ENCODE measurements at places on chromosomes 12 and 14.

GRCh38 chr14:71474301-71475265 is 457.6 kb upstream of the RGS6 start:
- DNase-seq = no peak

DNA sequence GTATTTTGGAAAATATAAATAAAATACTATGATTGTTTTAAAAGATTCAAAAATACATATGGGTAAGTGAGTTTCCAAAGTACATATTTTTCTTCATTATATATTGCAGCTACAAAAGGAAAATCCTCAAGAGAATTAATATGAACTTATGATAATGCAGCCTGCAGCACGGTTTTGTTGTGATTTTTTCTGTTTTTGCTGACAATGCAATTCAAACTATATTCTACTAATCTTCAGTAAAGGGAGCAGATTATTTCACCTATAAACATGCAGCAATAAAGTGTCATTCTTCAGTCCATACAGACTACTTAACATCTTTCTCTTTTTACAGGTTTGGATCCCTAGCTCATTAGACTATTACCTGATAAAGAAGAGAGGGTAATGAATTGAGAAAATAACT is 582.1 kb upstream of the MGAT4C start:
- DNase-seq = no peak

DNA sequence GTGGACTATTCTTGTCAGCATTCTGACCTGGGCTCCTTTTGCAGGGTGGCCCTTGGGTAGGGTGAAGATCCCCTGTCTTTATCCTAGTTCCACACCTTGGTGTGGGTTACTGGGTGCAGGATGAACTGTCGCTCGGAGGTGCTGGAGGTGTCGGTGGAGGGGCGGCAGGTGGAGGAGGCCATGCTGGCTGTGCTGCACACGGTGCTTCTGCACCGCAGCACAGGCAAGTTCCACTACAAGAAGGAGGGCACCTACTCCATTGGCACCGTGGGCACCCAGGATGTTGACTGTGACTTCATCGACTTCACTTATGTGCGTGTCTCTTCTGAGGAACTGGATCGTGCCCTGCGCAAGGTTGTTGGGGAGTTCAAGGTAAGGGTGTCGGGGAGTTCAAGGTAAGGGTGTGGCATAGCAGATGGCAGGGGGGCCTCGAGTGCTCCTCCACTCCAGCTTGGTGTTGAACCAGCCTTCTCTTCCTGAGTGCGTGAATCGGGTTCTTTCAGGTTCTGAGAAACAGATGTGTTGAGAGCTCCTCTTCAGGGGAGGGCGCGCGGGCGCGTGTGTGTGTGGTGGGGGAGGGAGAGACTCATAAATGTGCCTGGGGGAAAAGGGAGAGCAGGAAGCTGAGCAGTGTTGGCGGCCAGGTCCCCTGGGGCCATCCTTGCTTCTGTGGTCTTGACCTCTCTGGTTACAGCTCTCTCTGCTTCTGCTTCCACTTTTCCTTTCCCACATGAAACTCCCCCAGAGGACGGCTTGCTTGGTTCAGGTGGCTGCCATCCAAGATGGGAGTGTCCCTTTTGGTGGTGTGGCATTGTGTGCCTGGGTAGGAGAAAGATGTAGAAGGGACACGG is 4.0 kb downstream of the ATG101 start:
- DNase-seq = peak; percentile 79

DNA sequence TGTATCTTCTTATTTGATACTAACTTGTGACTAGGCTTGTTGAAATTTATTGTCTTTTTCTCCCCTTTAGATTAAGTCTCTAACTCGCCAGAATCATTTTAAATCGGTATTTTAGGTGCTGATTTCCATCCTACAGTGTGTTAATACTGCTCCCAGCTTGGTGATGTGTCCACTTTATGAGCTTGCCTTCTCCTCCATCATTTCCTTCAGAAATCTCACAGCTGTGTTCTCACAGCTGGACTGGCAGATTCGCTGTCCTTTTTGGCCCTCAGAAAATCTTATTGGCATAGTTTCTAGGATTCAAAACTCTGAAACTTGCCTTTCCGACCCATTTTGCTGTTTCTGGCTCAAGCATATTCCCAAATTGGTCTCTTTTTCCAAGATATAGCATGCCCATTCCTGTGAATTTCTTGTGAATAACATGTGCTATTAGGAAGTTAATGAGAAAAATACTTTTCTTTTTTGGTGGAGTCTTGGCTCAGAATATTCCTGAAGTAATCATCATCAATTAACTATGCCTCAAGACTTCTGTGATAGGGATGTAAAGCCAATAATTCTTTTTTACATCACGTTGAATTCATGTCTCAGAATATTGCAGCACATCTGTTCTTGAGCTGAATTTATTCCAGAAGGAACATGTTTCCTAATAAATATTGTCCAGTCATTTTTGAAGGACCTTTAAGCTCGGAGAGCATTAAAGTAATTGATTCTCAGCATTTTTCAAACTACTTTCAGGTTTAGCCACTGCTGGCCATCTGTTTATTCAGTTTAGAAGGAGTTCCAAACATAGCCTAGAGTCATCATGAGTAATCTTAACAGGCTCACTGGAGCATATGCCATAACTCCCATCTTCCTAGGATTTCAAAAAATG is 50.0 kb upstream of the USP44 start:
- DNase-seq = no peak
